ENCODE measurements at places on chromosomes 11 and 22. TPM values are rescaled to one million over a fixed set of nuclear protein-coding genes. Genes with fewer than 3 reads are reported as not detected.

DNA sequence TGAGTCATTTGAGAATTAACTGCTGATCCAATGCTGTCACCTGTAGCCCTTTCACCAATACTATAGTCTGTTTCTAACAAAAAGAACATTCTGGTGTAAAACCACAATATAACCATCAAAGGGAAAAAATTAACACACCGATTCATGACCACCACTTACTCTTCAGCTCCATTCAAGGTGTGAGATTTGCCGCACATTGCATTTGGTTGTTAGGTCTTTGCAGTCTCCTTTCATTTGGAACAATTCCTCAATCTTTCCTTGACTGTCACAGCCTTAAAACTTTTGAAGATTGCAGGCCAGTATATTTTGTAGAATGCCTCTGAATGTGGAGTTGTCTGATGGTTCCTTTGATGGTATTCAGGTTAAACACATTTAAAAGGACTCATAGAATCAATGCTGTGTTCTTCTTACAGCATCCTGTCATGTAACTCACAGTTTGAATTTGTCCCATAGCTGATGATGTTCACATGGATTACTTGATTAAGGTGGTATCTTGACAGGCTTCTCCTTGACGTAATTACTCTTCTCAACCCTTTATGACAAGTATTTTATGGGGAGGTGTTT is 63.6 kb downstream of the TNRC6B start:
- no peak overlapping the region for H3K27ac ChIP-seq
- no peak overlapping the region for H3K4me3 ChIP-seq
- H3K27me3 ChIP-seq = no peaks in the 10 kb centered on the region
- H3K4me1 ChIP-seq = no peaks in the 10 kb centered on the region

- H3K4me1 ChIP-seq = no peaks in the 10 kb centered on the region
- H3K36me3 ChIP-seq = no peaks in the 10 kb centered on the region
- no peak overlapping the region for H3K27ac ChIP-seq
These were observed 22.0 kb upstream of the CD81 start for GRCh38 chr11:2355000-2355644.

- H3K27me3 ChIP-seq = no peaks in the 10 kb centered on the region
- no peaks in the 10 kb centered on the region for H3K36me3 ChIP-seq
- no peak overlapping the region for H3K27ac ChIP-seq
- no peak for DNase-seq
- no peak overlapping the region for H3K4me3 ChIP-seq
- no peaks in the 10 kb centered on the region for H3K4me1 ChIP-seq
These were observed 67.5 kb upstream of the AMOTL1 start for GRCh38 chr11:94700622-94701021.

DNA sequence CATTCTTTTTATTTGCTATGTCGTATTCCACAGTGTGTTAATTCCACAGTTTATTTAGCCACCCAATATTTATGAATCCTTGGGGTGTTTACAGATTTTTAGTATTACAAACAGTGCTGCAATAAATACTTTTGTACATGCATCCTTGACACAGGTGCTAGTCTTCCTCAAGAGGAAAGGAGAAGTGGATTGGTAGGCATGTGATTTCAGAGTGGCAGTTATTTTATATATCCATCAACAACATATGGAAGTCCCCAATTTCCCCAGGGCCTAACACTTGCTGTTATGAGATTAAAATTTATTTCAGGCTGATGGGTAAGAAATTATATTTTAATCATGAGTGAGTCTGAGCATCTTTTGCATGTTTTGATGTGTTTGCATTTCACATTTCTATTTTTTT is 17.9 kb downstream of the TRIM44 start:
- H3K4me3 ChIP-seq = no peak overlapping the region
- no peak overlapping the region for H3K27ac ChIP-seq
- no peaks in the 10 kb centered on the region for H3K36me3 ChIP-seq

- no peak overlapping the region for H3K4me3 ChIP-seq
- no peaks in the 10 kb centered on the region for H3K4me1 ChIP-seq
- peaks cover 30% of the 10 kb centered on the region for H3K27me3 ChIP-seq
- no peak overlapping the region for H3K27ac ChIP-seq
- peak; percentile 50 for DNase-seq
- no peaks in the 10 kb centered on the region for H3K36me3 ChIP-seq
These were observed 39.2 kb upstream of the IGLL5 start for GRCh38 chr22:22848364-22848866.

Gene MAP6
- 0.04 TPM for total RNA-seq

- no peak overlapping the region for H3K27ac ChIP-seq
- H3K4me3 ChIP-seq = no peak overlapping the region
- H3K4me1 ChIP-seq = no peaks in the 10 kb centered on the region
- no peaks in the 10 kb centered on the region for H3K27me3 ChIP-seq
- no peaks in the 10 kb centered on the region for H3K36me3 ChIP-seq
These were observed 317.8 kb downstream of the BUD13 start for GRCh38 chr11:116454951-116455350.

GRCh38 chr22:47267513-47268282 is 505.2 kb downstream of the TBC1D22A start:
- H3K27ac ChIP-seq = no peak overlapping the region
- H3K4me1 ChIP-seq = peaks cover 13% of the 10 kb centered on the region
- no peaks in the 10 kb centered on the region for H3K27me3 ChIP-seq
- no peak overlapping the region for H3K4me3 ChIP-seq
- no peaks in the 10 kb centered on the region for H3K36me3 ChIP-seq

DNA sequence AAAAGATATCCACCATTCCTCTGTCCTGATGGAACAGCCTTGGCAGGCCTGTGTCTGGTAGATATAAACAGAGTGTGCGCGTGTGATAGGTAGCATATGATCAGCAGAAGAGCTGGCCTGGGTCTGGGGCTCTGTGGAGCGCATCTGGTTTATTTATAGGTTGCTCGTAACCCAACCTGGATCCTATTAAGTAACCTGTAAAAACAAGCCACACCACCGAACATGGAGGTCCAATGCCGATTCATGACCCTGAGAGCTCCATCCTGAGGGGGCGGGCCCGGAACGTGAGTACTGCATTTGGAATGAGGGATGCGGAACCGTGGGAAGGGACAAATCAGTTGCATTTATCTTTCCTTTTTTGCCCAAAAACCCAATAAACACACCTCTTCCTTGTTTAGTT is 31.9 kb upstream of the APOL5 start:
- no peak overlapping the region for H3K4me3 ChIP-seq
- peaks cover 14% of the 10 kb centered on the region for H3K4me1 ChIP-seq
- no peak for DNase-seq
- H3K27me3 ChIP-seq = peaks cover 1% of the 10 kb centered on the region

Gene TUBA8
- 0.35 TPM for total RNA-seq

DNA sequence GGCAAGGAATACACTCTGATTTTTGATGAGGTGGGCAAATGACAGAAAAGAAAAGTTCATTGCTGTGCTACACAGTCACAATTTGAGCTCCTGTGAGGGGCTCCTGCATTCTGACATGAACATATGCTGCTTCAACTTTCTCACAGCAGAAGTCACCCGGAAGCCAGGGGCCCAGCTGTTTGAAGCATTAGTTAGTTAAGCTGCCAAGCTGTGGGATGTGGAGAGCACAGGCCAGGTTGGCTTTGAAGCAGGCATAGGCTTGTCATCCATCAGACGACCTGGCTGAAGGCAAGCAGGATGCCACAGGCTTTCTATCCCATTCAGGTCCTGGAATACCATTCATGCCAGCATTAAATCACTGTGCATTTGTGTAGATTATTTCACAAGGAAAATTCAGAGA is 63.1 kb downstream of the MTNR1B start:
- DNase-seq = no peak
- no peaks in the 10 kb centered on the region for H3K36me3 ChIP-seq
- H3K4me1 ChIP-seq = peaks cover 47% of the 10 kb centered on the region
- no peaks in the 10 kb centered on the region for H3K27me3 ChIP-seq
- H3K4me3 ChIP-seq = no peak overlapping the region
- H3K27ac ChIP-seq = no peak overlapping the region

Gene CBLIF
- not detected for total RNA-seq

Gene GLYATL2
- not detected for total RNA-seq

- DNase-seq = no peak
- peaks cover 14% of the 10 kb centered on the region for H3K27me3 ChIP-seq
- H3K4me3 ChIP-seq = no peak overlapping the region
- H3K4me1 ChIP-seq = peaks cover 5% of the 10 kb centered on the region
- no peaks in the 10 kb centered on the region for H3K36me3 ChIP-seq
These were observed 77.5 kb upstream of the VPREB1 start for GRCh38 chr22:22166941-22167713.

Gene KCNK4
- not detected for total RNA-seq

DNA sequence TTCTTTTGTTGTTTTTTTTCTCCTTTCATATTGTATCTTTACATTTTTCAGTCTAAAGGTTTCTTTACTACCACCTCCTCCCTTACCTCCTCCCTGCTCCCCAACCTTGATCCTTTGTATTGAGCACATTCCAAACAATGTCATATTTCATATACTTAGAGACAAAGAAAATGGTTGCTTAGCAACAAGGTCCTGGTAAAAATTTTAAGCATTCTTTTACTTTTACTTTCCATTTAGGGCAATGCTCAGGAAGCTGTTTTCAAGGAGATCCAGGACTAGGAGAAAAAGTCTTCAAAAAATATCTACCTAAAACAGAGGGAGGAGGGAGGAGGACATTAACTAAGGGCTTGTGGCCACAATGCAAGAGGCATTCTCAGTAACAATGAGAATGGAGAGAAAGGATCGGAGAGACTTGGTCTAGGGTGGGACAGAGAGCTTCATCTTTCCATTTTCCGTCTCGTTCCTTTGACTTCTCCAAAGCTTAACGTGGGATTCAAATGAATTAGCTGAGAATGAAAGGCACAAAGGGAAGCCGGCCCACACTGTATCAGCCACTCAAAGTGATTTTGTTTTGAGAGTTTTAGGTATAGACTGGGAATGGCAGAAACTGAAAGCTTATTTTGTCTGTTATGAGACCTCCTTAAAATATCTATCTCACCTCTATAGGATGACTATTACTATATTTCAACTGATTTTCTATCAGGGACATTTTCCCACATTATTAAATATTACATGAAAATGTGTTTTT is 455.7 kb downstream of the RAB38 start:
- H3K27me3 ChIP-seq = no peaks in the 10 kb centered on the region
- no peak overlapping the region for H3K27ac ChIP-seq
- H3K36me3 ChIP-seq = no peaks in the 10 kb centered on the region
- no peaks in the 10 kb centered on the region for H3K4me1 ChIP-seq
- no peak overlapping the region for H3K4me3 ChIP-seq

DNA sequence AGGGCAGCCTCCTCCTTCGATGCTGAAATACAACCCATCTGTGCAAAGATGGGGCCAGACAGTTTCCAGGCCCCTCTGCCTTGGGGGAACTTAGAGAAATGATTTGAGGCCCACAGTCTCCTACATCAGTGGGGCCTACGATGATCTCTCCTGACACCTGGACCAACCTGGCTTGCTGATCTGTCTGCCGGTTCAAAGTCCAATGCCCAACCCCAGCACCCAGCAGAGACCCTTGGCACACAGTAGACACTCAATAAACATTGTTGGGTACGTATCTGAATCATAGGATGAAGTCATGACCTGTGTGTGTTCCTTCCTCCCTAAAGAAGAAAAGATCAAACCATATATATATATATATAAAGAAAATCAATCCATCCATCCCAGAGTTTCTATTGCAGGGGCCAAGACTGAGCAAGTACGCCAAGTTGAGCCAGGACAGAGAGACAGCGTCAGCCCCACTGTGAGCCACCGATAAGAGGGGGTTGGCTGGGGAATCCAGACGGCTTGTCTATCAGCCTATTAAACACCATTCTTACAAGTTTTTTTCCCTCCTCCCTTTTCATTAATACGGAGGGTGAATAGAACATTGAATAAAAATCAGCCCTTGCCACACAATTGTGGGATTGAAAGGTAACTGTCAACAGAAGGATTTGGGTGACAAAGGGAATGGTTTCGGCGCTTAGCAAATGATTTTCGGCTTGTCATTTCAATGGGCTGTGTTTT is 244.1 kb downstream of the MN1 start:
- DNase-seq = no peak
- no peaks in the 10 kb centered on the region for H3K4me1 ChIP-seq
- H3K27me3 ChIP-seq = no peaks in the 10 kb centered on the region
- no peaks in the 10 kb centered on the region for H3K36me3 ChIP-seq

DNA sequence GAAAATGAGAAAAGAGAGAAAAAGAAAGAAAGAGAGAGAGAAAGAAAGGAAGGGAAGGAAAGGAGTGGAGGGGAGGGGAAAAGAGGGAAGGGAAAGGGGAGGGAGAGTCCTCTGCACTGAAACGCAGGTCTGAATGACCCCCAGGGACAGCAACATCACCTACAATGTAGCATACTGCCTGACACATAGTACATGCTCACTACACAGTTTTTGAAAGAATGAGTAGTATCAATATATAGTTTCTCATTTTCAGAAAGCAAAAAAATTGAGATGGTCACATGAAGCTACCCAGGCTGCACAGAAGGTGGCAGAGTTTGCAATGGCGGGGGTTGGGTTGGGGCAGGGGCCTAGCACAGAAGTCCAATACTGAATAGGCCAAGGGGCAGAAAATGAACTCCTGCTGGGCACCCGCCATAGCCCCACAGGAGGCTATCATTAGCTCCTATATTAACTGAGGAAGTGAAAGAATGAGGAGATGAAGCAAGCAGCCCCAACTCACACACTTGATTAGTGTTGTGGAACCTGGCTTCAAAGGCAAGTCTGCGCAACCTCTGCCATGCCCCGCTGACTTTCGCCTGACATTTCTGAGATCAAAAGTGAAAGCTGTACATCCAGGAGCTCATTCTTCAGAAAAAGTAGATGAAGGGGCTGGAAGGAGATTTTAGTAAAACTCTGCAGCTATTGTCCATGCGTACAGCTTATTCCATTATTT is 241.2 kb upstream of the SYN3 start:
- no peaks in the 10 kb centered on the region for H3K36me3 ChIP-seq
- H3K4me1 ChIP-seq = peaks cover 31% of the 10 kb centered on the region
- DNase-seq = no peak
- H3K27me3 ChIP-seq = no peaks in the 10 kb centered on the region

GRCh38 chr11:123448823-123449222 is 18.8 kb downstream of the GRAMD1B start:
- no peak overlapping the region for H3K27ac ChIP-seq
- peaks cover 15% of the 10 kb centered on the region for H3K27me3 ChIP-seq
- no peaks in the 10 kb centered on the region for H3K36me3 ChIP-seq
- no peak overlapping the region for H3K4me3 ChIP-seq
- no peak for DNase-seq
- no peaks in the 10 kb centered on the region for H3K4me1 ChIP-seq

GRCh38 chr11:69537855-69538640 is 56.6 kb downstream of the LINC01488 start:
- no peak overlapping the region for H3K27ac ChIP-seq
- peaks cover 7% of the 10 kb centered on the region for H3K4me1 ChIP-seq
- H3K27me3 ChIP-seq = peaks cover 38% of the 10 kb centered on the region
- H3K36me3 ChIP-seq = no peaks in the 10 kb centered on the region

Data from HepG2 (cell line).